ENCODE measurements at places on chromosomes 4 and X.

DNA sequence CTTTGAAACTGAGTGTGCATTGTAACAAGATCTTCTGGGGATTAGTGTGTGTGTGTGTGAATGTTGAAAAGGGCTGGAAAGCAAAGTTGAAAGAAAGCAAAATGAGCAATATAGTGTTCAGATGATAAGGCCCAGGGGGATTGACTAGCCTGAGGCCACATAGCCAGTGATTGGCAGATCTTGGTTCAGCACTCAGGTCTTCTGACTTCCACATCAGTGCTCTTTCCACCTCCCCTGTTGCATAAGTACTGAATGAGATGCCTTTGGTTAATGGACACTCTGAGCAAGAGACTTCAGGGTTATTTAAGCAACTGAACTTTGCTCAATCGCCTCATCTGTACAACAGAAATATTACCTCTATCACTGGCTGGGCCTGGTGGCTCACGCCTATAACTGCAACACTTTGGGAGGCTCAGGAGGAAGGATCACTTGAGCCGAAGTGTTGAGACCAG lies 120.4 kb downstream of the TMEM164 start:
- DNase-seq, result no peak

GRCh38 chr4:83535520-83536361 lies at the start of gene GPAT3:
Gene GPAT3 (plus strand): TSS chr4:83536108. CDS start chr4:83536623, 515 bp downstream.
- DNase-seq, result peak; percentile 24

DNA sequence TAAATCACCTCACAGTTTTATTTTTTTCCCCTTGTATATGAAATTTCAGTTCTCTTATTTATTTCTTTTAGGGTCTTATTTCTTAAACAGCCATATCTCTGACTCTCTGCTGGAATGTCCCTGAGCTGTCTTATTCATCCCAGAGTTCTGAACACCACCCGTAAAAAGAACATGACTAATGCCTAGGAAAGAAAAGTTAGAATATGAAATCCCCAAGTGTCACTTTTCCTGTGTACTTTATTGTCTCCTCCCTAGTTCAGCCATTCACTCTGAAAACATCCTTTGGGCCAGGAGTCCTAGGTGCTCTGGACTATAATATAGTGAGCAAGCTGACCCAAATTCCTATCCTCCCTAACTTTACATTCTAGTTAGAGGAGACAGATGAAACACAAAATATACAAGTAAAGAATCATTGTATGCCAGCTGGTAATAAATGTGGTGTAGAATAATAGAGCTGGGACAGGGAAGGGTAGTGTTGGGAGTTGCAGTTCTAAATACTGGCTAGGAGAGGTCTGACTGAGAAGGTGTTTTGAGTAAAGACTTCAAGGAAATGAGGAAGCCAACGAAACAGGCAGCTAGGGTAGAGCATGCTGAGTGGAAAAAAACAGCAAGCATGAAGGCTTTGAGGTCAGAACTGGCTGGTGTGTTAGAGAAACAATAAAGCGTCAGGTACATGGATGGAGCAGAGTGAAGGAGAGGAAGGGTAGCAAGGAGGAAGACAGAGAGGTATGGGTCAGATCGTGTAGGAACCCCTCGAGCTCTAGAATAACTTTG lies 40.6 kb upstream of the FTHL17 start:
- no peak for DNase-seq

- no peak for DNase-seq
Observed at GRCh38 chr4:93334003-93334402, 494.6 kb upstream of the ATOH1 start.

- DNase-seq, result no peak
Observed at GRCh38 chr4:88411491-88412096, 32.9 kb downstream of the HERC6 start.

GRCh38 chr4:153570228-153570973 lies 104.2 kb downstream of the TMEM131L start:
- DNase-seq, result no peak

- DNase-seq, result no peak
Observed at GRCh38 chr4:76087007-76087769, 12.7 kb downstream of the ART3 start.

GRCh38 chr4:27828843-27829242 lies 968.2 kb downstream of the STIM2 start:
- DNase-seq, result no peak

- DNase-seq, result no peak
Observed at GRCh38 chrX:152917656-152918579, 20.1 kb downstream of the ZNF185 start.

DNA sequence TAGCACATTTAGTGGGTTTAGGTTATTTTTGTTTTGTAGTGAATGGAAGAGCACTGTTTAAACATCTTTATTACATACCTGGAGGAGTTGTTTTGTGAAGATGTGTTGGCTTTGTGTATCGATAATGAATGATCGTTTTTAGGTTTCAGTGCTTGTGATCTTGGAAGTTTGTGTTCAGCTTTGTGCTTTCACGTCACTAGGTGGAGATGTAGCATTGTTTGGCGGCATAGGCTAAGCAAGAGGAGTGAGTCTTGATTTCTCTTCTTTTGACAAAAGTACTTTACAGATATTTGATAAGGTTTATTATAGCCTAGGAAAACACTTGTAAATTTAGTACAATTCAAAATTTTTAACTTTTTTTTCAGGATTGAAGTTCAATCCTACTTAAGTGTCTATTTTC lies 50.4 kb downstream of the PDK3 start:
- no peak for DNase-seq

DNA sequence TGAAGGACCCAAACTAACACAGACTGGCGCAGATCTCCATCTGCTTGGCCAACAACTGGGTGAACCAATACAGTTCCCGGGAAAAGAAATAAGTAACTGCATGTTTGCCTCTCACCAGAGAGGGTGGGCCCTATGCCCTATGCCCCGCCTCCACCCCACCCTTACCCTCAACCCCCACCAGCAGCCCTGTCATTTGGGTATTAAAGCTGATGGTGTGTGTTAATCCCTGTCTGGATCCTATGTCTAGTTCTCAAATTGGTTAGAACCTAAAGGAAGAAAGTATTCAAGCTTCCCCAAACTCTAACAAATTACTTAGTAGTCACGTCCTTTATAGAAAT lies 19.0 kb downstream of the SMPX start:
- DNase-seq, result no peak

DNA sequence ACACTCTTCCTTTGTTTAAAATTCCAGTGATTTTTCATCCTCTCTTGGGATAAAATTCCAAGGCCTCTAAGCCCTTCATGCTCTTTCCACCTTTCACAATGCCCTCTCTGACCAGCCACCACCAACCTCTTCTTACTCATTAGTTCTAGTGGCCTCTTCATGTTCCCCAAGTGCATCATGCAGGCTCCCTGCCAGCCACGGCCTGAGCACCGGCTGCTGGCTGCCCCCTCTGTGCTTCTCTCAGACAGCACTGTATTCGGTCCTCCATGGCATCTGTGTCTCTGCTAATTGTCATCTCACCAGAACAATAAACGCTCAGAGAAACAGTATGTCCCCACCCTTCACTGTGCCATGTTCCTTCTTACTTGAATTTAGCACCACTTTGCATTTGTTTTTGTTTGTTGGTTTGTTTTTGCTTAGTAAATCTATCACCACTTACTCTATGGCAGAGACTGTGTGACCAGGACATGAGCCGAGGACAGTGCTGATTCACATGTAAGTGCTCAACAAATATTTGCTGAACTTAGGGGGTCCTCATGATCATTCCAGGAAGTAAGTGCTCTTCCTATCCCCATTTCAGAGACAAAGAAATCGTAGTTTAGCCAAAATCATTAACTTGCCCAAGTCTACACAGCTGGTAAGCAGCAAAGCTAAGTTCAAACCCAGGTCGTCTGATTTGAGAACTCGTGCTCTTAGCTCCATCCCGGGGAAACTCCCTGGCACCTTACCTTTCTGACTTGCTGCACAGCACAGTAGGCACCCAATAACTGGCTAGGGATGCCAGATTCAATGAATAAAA lies 77.1 kb upstream of the UCP1 start:
- no peak for DNase-seq

GRCh38 chr4:184979461-184980124 lies 38.7 kb upstream of the HELT start:
- no peak for DNase-seq

All from memory B cell (primary cell).